ENCODE measurements at places on chromosomes 1 and 21. TPM values are rescaled to one million over a fixed set of nuclear protein-coding genes. Genes with fewer than 3 reads are reported as not detected.

DNA sequence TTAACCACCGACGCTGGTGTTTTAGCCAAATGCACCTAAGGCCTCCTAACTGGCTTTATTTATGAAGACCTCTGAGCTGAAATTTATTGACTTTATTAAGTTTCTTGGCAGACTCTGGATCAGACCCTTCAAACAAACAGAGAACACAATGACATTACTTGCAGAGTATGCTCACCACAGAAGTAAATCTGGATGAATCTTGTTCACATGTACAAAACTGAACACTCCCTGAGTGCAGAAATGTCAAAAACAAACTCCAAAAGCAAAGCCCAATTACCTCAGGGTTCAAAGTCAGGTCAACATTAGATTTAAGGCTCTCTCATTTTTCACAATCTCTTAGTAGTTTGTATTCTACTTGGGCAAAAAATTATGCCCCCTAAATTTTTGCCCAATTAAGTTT is 218.6 kb downstream of the SLC45A1 start:
- DNase-seq = no peak

DNA sequence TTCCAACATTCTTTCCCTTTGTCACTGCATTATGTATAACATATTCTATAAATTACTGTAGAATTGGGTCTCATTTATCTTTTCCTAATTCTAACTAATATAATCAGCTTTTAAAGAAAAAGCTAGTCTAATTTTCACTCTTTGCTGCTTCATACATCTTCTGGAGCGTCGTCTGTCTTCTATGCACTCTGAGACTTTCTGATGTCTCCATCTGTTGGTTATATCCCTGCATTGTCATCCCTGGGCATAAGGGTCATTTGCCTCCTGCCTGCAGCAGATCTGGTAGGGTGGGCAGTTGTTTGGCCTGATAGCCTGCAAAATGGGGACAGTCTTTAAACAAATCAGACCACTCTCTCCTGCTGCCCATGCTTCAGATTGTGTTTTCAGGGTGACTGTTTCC is 40.8 kb upstream of the DYNLT5 start:
- peak; percentile 45 for DNase-seq

- no peak for DNase-seq
Observed at GRCh38 chr21:46269466-46269865, 15.9 kb downstream of the MCM3AP start.

DNA sequence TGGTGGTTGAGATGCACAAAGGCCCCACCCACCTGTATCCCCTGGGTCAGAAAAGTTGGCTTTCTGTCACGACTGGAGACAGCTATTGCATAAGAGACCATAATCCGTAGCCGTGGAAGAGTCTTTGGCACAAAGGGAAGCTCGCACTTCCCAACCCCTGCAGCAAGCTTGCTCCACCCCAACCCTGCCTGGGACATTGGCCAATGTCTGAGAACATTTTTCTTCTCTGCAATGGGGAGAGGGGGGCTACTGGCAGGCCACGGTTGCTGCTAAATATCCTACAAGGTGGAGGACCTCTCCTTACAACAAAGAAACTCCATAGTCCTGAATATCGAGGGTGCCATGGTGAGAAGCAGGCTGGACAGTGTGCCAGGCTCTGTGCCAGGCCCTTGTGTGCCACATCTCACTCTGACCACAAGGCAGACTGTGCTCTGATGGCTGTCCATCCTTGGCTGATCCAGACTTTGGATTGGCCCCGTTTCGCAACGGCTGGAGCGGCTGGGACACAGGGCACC is 104.1 kb downstream of the CSMD2 start:
- DNase-seq = no peak

- DNase-seq = no peak
Observed at GRCh38 chr1:168170564-168171508, 7.9 kb upstream of the TIPRL start.

DNA sequence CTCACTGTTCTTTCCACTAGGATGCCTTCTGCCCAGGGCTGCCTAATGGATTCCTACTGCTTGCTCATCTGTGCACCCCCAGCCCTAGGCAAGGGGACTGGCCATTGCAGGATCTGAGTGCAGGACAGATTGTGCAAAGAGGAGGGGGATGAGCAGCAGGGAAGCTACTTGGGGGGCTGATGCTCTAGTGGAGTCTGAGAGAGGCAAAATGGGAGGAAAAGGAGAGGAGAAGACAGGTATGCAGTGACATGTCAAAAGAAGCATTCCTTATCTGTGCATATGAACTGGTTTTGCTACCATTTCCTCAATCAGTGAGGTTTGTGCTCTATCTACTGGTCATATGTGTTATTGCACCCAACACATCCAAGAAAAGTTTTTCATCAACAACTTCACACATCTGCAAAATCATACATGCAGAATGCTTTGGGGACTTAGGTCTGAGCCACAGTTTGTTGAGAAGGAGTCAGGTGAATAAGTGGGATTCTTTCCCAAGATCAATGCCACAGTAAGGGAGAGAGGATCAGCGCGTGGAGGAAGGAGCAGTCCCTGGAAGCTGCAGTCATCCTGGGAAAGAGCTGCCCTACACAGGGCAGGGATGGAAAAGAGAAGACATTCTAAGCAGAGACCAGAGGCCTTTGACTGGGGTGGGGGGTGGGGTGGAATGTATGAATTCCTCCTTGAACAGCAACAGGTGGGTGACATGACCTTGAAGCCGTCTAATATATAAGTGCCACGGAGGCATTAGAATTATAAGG is 14.4 kb downstream of the SLC5A9 start:
- DNase-seq = peak; percentile 14

DNA sequence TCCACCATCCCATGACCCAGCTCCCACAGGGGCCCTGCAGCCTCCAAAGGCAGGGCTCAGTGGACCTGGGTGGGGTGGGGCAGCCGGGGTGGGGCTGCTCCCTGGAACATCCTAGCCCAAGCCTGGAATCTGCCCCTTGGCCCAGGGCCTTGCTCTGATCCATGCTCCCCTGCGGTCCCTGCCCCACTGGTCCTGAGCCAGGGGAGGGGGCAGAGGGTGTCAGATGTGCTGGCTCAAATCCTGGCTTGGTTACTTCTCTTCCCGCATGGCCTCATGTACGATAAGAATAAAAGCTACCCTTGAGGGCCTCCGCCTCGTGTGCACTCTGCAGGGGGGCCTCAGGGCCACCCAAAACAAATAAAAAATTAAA is 819 bp downstream of the SLC25A34 start:
- no peak for DNase-seq

DNA sequence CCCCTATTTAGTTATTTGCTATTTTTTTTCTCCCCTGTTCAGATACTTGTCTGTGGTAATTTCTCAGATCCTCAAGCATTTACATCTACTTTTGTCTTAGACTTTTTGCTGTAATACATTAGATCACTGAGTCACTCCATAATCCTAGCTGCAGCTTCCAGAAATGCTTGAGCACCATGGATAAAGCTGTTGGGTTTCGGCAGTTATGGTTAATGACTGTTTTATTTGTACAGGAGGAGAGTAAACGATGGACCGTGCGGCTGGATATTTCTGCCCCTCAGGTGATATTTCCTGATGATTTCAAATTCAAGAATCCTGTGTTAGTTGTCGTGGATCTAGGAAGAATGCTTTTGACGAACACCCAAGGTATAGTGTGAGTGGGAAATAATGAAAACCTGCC is 42.9 kb downstream of the VPS13D start:
- DNase-seq = no peak

GRCh38 chr1:222654849-222655248 is 37.0 kb downstream of the MIA3 start:
- peak; percentile 20 for DNase-seq

- no peak for DNase-seq
Observed at GRCh38 chr1:221381910-221382623, 359.8 kb downstream of the DUSP10 start.

GRCh38 chr1:110714374-110714995 is 39.7 kb upstream of the KCNA3 start:
- no peak for DNase-seq

DNA sequence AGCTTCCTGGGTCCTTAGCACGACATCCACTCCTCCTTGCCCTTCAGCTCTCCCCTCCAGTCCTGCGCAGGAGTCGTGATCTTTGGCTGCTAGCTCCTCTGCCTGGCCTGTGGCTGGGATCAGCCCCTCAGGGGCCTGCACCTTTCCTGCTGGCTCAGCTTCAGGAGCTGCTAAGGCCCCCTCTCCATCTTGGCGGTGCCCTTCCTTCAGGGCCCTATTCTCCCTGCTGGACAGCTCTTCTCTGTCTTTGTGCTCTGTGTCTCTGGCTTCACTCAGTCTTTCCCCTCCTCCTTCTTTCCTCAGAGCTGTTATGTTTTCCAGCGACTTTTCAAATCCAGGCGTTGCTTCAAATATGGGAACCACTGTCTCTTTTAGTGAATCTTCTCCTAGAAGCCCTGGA is 59.5 kb upstream of the LRRC53 start:
- no peak for DNase-seq

DNA sequence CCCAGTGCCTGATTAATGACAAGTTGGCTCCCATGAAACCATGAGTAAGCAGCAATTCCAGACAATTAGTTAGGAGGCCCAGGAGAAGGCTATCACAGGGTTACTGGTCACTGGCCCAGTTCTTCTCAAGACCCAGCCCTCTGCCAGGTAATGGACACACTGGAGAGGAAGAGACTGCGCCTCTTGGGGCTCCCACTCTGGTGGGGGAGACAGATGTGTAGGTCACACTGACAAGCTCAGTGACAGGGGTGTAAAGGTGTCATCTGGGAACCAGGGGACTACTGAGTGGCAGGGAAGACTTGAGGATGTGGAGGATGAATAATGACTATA is 4.9 kb downstream of the HPCA start:
- no peak for DNase-seq

DNA sequence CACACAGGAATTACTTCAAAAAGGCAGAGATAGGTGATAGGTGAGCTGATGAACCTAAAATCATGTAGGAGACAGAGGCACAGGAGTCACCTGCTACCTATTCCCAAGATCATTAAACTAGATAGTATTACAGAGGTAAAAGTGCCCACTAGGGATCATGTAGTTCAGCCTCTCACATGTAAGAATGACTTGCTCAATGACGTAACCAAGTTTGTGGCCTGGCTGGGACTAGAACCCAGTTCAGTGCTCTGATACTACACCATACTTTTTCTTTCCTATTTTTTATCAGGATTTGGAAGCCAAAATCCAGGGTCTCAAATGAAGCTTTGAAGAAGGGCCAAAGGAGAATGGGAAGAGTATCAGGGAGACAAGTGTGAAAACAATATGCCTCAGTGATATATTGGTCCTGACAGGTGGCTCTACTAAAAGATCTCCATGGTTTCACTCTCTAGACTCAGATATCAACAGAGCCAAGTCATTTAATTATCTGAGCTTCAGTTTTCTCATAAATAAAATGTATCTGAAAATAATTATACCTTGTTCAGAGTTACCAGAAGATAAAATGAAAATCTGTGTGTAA is 87.3 kb upstream of the SLFNL1 start:
- DNase-seq = peak; percentile 17

- no peak for DNase-seq
Observed at GRCh38 chr1:43056460-43056859, 97.8 kb upstream of the SLC2A1 start.

DNA sequence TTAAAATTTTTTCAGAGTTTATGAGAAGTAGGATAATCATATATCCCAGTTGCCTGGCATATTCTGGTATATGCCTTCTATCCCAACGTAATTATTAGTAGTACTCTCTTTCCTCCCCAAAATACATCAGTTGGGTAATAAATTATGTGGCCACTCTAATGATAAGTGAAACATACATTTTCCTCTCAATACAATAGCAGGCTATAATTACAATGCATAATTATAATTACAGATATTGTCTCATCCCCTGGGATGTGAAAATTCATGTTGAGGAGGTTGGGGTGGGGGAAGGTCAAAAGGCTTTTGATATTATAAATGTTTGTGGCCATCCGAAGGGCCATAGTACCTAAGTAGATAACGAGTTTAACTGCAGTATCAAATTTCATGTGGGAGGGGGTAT is 277.1 kb downstream of the ST6GALNAC3 start:
- DNase-seq = no peak

DNA sequence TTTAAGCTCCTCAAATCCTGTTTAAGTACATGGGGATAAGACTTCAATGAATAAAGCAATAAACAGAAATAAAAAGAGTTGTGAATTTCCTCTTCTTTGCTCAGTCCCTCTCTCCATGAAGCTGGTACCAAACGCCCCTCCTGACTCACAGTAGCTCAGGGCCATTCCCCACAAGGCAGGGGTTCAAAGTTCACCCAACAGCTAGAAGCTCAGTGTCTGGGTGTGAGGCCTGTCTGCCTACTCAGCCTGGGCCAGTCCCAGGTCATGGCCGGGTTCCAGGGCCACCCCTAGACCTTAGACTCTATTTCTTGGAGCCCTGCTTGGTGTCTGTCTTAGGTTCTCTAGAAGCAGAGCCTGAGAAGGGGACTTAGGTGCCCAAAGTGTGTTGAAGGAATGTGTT is 251.5 kb downstream of the GRIK3 start:
- DNase-seq = no peak

Gene SLAMF9
- 15.9 TPM for total RNA-seq

Gene SH3BGR
- total RNA-seq = 0.43 TPM

Gene CCDC185
- total RNA-seq = not detected

Gene SYT6
- not detected for total RNA-seq

Gene BARHL2
- total RNA-seq = not detected

Gene MR1
- 1.4 TPM for total RNA-seq

Gene FAM72C
- total RNA-seq = 9.1 TPM

Gene FCRL5
- total RNA-seq = not detected

Gene OR6K2
- total RNA-seq = not detected

Gene MX1
- 7.3 TPM for total RNA-seq

Gene TNFSF4
- total RNA-seq = 0.07 TPM

Gene PLPPR4
- not detected for total RNA-seq

Gene MYBPH
- total RNA-seq = not detected

Gene AIRE
- total RNA-seq = not detected

Gene POLR3GL
- total RNA-seq = 8.3 TPM

Gene DLGAP3
- total RNA-seq = 0.05 TPM

Gene RNU1-3
- total RNA-seq = not detected

Gene OR14K1
- total RNA-seq = not detected

Data from HT1080 (cell line).